ENCODE measurements at places on chromosomes 16 and 17. TPM values are rescaled to one million over a fixed set of nuclear protein-coding genes. Genes with fewer than 3 reads are reported as not detected.

Gene KRT39
- not detected for total RNA-seq

Gene MYLK3
- total RNA-seq, result 0.77 TPM

Gene PTGES3L
- total RNA-seq, result 1.1 TPM

Gene TMC6
- 22.9 TPM for total RNA-seq

Gene SYCE1L
- not detected for total RNA-seq
